Epithelial cell of prostate (primary cell): ENCODE measurements at places on chromosomes 2 and 18.

- DNase-seq = no peak
Measured at GRCh38 chr2:195461010-195461409, 196.0 kb upstream of the SLC39A10 start.

DNA sequence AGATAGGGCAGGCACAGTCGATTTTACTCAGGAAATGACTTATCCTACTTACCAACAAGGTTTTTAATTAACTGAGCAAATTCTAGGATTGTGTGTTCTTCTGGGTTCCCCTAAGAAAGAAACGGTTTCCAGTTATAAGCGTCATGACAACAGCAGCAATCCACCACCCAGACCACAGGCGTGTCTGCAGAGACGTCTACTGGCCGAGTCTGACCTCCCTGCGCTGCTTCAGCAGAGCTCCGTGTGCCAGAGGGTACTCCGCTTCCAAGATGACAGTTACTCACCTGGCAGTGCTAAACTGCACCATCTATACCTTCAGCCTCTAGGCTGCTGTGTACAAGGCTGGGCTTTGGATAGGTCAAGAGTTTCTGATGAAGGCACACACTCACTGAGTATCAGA lies 95.4 kb downstream of the UXS1 start:
- no peak for DNase-seq

- DNase-seq = no peak
Measured at GRCh38 chr2:177353187-177353478, 39.4 kb upstream of the AGPS start.

DNA sequence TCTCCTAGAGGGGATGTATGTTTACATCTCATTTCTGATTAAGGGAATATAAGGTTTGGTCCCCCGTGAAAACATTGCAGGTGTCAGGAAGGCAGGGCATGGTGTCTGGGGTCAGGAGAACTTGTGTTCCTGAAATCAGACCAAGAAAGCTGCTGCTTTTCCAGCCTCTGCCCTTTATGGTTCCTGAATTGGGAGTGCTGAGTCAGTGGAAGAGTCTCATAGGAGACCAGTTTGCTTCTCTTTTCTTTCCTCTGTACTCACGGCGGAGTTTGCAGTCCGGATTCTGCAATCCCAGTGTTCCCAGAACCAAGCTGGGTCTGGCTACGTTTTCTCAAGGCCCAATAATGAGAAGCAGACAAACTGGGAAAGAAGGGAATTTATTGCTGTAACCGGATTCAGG lies 5.1 kb upstream of the MARCO start:
- no peak for DNase-seq

DNA sequence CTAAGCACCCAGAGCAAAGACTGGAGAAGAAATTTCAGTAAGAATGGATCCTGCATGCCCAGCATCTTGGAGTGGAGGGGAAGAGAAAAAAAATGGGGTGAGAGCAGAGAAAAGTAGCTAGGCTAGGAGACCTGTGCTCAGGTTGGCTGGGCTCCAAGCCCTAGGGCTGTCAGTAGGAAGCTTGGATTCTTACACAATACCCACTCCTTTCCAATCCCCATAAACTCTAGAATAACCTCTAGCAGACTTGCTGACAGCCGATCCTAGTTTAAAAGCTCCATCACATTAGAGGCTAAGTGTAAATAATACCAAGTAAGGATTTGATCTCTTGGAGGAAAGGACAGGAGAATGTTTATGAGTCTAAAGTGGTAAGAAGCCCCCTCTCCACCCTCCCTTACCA lies 46.2 kb upstream of the NABP1 start:
- no peak for DNase-seq

DNA sequence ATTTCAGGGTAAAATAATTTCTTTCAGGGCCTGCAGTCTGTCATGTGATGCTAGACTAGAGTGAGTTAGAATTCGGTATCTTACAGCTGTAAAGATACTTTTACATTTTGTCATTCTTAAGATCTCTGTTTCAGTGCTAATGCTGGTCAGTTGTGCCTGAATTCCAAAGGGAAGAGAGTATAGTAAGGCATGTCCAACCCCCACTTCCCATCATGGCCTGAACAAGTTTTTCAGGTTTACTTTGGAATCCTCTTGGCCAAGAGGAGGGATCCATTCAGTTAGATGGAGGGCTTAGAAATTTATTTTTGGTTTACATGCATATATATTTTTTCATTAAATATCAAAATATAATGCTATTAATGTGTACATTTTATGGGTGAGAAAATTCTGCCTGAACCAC lies 596.6 kb downstream of the XIRP2 start:
- no peak for DNase-seq

DNA sequence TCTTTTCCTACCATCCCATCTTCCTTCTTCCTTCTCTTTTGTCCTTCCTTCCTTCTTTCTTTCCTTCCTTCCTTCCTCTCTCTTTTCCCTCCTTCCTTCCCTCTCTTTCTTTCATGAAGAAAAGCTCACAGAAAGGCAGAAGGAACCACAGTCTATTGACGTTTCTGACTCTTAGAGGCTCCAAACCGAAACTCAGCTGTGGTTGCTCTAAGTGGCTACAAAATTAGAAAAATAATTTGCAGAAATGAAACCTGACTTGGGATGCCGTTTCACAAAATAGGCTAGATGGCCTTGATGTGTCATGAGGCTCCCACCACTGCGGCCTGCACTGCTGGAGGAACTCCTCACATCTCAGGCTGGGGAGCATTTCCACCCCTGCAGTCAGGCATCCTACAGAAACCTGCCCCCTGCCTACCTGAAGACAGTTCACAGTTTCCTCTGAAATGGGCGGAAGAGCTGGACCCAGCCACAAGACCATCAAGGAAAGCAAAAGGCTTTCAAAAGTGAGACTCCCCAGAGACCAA lies 165.6 kb downstream of the SMAD7 start:
- no peak for DNase-seq

DNA sequence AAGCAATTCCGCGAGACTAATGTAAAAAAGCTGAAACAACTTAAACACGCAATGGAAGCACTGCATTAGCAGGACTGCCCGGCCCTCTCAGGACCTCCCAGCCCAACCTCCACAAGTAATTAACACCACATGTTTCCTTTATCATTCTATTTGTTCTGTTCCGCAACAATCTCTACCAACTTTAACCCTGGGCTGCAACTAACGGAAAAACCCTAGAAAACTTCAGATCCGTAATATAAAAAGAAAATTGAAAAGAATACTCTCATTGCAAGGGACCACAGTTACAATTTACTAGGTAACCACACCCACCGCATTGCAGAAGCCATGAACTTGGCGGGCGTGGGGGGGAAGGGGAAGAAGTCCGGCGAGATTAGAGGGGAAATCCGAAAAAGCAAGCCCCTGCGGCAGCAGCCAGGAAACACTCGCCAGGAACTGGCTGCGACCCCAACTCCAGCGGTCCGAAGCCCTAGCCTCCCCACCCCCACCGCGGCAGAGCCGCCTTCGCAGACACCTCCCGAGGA lies 1.2 kb downstream of the EPB41L3 start:
- no peak for DNase-seq

DNA sequence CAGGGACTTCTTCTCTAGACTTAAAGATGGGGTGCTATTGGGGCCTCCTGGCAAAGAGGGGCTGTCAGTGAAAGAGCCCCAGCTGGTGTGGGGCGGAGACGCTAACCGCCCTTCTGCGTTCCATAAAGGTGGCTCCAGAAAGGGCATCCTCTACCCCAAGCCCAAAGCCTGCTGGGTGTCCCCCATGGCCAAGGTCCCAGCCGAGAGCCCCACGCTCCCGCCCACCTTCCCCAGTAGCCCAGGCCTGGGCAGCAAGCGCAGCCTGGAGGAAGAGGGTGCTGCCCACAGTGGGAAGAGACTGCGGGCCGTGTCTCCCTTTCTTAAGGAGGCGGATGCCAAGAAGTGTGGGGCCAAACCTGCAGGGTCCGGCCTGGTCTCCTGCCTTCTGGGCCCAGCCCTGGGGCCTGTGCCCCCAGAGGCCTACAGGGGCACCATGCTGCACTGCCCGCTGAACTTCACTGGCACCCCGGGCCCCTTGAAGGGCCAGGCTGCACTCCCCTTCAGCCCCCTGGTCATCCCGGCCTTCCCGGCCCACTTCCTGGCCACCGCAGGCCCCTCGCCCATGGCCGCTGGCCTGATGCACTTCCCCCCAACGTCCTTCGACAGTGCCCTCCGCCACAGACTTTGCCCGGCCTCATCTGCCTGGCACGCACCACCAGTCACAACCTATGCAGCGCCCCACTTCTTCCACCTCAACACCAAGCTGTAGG lies 15.2 kb downstream of the ARID5A start:
- no peak for DNase-seq

DNA sequence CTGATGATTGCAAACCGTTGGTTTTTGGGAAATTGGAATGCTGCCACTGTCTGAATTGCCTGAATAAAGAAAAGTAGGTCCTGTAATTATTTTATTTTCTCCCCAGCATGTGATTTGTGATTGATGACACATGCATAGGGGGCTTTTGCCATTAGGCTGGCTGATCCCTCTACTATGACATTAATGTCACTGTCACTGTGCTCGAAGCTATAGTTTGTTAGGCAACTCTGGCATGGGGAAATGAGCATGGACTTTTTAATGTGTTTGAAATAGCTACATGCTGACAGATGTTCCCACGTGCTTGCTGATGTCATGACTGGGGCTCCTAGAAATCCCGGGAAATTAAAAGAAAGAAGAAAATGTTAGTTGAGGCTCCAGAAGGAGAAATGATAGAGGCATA lies 99.1 kb downstream of the HRH4 start:
- DNase-seq = no peak

DNA sequence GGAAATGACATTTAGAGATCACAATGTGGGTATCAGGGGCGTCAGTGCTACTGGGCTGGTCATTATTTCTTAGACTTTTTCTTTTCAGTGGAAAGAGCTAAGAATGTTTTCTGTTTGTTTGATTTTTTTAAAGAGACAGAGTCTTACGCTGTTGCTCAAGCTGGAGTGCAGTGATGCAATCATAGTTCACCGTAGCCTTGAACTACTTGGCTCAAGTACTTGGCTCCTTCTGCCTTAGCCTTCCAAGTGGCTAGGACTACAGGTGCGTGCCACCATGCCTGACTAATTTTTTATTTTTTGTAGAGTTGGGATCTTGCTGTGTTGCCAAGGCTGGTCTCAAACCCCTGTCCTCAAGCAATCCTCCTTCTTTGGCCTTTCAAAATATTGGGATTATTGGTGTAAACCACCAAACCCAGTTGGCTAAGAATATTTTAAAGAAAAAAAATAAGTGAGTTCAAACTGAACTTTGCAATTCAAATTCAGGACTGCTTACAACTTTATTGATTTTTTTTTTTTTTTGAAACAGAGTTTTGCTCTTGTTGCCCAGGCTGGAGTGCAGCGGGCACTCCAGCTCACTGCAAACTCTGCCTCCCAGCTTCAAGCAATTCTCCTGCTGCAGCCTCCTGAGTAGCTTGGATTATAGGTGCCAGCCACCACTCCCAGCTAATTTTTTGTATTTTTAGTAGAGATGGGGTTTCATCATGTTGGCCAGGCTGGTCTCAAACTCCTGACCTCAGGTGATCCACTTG lies 154.2 kb downstream of the MIB1 start:
- no peak for DNase-seq

DNA sequence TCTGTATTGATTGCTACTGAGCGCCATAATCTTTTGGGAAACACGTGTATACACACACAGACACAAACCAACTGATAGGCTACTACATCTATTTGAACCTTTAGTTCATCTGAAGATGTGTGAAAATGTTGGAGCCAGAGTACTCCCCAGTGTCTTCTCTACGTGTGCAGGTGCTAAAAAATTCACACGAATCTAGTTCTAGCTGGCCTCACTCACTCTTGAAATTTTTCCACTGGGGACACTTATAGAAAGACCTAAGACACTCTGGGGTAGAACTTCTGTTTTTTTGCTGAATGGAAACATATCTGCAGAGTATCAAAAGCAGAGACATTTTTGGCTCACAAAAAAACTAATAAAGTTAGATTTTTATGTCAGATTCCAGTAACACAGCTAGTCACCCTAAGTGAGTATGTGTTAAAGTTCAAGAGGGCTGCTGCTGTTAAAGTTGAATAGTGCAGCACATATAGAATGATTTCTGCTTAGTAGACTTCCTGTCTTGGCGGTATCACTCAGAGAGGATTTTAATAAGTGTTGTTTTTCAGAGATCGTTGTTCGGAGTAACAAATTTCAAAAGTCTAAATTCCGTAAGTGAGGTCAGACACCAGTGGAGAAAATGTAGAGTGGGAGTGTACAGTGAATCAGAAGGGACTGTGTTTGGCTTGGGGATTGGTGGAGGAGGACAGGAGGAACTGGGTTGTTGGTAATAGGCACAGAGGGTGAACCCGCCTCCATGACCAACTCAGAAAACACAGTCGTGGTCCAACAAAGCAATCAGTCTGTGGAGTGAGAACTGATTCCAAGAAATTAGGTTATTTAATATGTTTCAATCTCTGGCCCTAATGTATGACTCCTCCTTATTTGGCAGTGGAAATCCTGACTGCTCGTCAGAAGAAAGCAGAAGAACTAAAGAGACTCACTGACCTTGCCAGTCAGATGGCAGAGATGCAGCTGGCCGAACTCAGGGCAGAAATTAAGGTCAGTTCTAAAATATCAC lies 43.1 kb downstream of the KCTD18 start:
- DNase-seq = no peak

DNA sequence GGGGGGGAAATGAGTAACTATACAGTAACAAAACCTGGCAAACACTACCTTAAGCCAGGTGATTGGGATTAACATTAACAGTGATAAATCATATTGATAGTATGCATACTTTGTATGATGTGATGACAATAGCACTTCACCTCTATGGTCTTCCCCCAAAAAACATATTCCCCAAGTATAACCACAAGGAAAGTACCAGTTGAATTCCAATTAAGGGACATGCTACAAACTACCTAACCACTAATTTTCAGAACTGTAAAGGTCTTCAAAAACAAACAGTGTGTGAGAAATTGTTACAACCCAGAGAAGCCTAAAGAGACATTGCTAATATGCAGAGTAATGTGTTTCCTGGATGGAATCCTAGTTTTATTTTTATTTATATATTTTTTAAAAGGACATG lies 152.4 kb downstream of the ZRANB3 start:
- no peak for DNase-seq

GRCh38 chr2:102615620-102616436 lies 3.5 kb upstream of the SLC9A2 start:
- no peak for DNase-seq

GRCh38 chr18:47323158-47323557 lies 71.7 kb upstream of the SKOR2 start:
- peak; percentile 2 for DNase-seq

- no peak for DNase-seq
Measured at GRCh38 chr2:241025639-241026038, 27.2 kb downstream of the SNED1 start.

DNA sequence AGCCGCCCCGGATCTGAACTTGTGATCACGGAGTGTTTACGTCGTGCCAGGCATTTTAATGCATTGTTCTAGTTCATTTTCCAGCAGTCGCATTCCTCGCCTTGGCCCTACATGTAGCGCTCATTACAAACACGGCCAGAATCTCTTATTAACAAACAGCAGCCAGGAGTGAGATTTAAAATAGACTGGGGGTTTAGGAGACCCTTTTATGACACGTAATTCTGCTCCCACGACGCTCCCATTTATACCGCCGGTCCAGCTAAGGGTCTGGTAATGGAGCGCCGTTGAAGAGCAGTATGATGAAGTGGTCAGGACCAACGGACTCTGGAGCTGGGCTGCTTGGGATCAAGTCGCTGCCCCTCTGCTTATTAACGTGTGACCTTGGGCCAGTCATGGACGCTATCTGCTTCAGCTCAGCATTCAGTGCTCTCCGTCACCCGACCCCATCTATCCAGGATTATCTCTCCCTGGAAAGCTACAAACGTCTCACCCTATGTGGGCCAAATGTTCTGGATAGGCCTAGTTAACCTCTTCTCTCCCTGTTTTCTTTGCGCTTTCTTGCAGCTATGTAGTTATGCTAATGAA lies 745 bp downstream of the MSH2 start:
- DNase-seq = no peak
